ENCODE measurements at places on chromosomes 6 and 20.

DNA sequence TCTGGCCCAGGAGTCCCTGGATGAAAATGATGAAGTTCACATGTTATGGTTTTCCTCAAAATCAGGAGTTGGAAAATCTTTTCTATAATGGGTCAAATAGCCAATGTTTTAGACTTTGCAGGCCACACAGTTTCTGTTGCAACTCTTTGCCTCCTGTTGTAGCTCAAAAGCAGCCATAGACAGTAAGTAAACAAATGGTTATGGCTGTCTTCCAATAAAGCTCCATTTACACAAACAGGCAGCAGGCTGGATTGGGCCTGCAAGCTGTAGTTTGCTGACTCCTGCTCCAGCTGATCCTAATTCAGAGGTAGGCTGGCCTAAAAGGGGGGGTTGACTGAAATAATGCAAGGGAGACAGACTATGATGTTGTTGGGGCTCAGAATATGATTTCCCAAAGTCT lies 33.0 kb downstream of the METTL24 start:
- no peak for DNase-seq

DNA sequence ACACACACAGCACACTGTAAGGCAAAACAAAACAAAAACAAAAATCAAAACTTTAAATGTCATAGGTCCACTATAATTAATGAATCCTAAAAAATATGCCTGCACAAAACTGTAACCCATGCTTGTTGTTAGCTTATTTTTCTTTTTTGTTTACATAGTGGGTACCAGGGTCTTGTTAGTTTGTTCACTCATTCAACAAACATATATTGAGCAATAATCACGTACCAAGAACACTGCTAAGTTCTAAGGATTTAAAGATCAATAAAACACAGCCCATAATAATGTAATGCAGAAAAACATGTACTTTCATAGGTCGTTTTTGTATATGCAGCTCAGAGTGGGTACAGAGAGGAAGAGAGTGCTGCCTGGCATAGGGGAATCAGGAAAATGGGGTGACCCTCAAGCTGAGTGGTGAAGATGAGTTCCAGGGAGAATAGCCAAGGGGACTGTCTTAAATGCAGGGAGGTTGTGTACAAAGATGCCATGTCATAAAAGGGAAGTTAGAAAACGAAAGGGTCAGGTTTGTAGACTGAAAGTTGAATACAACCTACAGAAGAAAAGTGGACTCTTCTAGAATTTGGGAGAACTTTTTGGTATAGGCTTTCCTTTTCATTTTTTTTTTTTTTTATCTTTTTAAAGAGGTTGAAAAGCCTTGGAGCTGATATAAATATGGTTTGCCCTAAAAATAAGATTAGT lies 113.3 kb upstream of the TBX18 start:
- no peak for DNase-seq

- DNase-seq = no peak
These were observed 869.7 kb downstream of the PHF3 start for GRCh38 chr6:64505312-64505711.

DNA sequence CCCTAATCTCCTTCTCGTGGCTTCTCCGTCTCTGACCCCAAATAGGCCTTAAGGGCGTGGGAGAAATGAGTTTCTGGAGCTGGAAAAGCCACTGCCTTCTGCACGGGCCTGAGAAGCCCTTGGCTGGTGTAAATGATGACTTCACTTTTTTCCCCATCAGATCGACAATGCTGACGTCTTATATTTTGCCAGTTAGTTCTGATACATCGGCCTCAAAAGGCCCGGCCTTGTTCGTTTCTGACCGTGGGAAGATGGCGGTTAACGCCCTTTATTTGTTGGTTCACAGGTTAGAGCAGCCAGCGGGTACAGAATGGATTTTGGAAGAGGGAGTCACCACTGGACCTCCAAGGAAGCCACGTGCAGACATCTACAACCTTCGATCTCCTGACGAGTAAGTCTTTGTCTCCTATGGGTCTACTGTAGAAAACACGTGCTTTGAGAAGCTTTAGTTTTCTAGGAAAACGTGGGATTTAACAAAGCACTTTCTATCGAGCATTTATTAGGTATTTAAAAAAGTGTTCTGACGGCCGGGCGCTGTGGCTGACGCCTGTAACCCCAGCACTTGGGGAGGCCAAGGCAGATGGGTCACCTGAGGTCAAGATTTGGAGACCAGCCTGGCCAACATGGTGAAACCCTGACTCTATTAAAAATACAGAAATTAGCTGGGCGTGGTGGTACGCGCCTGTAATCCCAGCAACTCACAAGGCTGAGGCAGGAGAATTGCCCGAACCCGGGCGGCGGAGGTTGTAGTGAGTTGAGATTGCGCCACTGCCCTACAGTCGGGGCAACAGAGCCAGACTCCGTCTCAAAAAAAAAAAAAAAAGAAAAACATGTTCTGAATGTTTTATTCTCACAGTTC lies 1.2 kb upstream of the ZNFX1 start:
- DNase-seq = no peak

DNA sequence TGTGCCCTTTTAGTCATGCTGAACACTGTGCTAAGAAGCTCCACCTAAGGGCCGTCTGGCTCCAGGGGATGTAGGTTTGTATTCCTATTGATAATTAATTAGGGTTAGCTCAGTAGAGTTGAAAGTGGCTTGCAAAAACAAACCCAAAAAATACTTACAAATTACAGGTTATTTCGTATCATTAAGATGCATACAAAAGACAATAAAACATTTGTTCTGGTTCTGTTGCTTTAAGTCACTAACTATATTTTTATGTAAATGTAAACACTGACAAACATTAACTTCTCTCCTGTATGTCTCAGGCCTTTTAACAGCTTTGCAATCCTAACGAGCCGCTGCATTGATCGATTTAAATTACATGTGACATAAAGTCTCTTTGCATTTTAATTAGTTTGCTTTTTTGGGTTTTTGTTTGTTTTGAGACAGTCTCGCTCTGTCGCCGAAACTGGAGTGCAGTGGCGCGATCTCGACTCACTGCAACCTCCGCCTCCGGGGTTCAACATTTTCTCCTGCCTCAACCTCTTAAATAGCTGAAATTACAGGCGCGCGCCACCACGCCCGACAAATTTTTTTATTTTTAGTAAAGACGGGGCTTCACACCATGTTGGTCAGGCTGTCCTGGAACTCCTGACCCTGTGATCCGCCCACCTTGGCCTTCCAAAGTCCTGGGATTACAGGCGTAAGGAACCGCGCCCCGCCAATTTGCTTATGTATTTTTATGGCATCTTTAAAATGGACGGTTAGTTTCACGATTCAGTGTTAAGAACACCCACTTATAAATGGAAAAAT lies 110.9 kb downstream of the HFE start:
- DNase-seq = no peak

GRCh38 chr20:61770113-61770585 lies 295.5 kb downstream of the TAF4 start:
- no peak for DNase-seq

DNA sequence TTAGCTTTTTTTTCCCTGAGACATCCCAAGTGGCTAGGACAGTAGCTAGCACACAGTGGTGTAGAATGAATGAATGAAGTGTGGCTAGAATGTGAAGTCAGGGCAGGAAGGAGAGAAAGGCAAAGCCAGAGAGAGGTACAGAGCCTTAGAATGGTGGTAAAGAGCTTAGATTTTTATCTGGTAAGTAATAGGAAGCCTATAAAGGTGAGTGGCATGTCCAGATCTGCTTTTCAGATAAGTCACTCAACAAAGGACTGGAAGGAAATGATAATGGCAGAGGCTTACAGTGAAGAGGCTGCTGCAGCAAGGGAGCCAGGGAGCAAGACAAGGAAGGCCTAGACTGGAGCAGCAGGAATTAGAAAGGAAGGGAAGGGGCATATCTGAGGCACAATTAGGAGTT lies 96.0 kb upstream of the PRDM1 start:
- no peak for DNase-seq

DNA sequence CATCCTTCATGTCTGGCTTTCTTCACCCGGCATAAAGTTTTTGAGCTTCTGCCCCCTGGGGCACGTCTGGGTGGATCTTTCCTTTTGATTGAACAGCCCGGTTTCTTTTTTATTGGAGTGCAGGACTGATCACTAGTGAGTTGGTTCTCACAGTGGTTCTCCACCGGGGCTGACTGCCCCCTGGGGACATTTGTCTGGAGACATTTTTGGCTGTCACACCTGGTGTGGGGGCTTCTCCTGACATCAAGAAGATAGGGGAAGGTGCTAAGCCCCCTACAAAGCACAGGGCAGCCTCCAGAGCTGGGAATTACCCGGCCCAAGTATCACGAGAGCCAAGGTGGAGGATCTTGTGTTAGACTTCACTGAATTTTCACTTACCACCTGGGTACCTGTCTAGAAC lies 25.7 kb upstream of the IRF4 start:
- DNase-seq = no peak

DNA sequence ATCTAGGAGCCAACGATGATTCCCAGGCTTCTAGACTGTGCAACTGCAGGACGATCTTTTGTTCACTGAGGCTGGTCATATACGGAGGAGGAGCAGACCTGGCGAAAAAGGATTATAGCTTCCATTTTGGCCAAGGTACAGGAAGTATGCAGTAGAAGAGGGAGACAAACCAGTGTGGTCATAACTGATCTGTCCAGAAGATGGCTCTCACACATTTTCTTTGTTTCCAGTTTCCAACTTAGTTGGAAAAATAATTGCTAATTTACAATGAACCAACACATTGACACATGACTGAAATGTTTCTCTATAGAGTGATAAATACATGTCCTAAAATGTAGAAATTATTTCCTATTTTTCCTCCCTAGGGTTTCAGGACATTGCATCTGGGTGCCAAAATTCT lies 364.1 kb upstream of the BTBD3 start:
- no peak for DNase-seq

DNA sequence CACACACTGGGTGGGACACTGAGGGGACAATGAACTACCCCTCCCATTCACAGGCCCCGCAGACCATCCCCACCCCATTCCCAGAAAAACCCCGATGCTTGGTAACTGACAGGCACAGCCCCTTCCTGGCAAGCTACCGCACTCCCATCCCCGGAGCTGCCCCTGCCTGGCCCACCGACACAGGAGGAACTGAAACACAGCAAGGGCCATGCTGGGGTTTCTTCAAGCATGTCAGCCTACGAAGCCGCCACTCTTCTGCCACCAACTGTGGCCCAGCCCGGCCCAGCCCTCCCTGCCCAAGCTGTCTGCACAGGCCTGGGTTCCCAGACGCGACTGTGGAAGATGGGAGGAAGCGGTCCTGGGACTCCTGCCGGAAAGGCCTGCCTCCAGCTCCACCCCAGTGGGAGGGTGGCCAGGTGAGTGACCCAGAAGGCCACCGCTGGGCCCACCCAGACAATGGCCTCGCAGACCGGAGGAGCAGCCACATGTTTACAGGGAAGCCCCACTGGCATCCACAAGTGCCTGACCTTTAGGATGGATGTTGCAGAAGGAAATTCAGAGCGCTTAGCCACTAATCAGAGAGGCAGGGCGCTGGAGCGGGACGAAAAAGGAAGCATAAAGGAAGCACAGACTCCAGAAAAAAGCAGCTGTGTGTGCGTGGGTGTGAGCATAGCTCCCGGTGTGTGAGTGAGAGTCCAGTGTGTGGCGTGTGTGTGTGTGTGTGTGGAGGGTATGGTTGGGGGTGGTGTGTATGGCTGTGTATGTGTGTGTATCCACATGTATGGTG lies 91.6 kb downstream of the PRND start:
- no peak for DNase-seq

- no peak for DNase-seq
These were observed 4.9 kb downstream of the ADGRB3 start for GRCh38 chr6:68639826-68640490.

Data from effector CD8-positive, alpha-beta T cell (primary cell).